ENCODE measurements at places on chromosomes 6 and 20.
A peak's percentile ranks its signal among the peaks of the same experiment; 100 is the strongest.

- peak; percentile 52 for DNase-seq
Measured at GRCh38 chr6:3325210-3325609, 66.5 kb downstream of the PSMG4 start.

DNA sequence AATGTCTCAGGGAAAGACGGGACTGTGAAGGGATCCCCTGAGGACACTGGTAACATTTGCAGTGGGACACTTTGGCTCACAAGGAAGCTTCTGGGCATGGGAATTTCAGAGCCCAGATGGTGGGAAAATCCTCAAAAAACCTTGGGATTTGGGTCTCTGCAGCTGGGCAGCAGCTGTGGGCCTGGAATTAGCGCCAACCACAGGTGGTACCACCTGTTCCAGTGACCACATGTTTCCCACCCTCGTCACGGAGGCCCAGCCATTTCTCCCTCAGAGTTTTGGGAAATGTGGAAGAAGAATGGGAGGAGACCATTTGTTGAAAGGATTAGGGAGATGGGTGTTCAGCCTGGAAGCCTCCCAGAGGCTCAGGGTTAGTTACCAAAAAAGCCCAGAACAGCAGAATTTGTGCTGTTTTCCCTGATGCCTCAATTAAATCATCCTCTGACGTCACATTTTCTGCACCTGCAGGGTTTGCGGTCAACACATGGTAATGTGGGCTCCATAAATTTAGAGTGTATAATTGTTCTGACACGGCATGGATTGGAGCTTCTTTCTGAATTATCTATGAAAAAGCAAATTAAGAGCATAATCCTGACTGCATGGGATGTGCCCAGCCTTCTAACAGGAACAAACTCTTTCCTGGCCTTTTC lies 34.4 kb downstream of the EDN3 start:
- no peak for DNase-seq

GRCh38 chr20:33656010-33656782 lies 5.9 kb upstream of the C20orf144 start:
- no peak for DNase-seq

DNA sequence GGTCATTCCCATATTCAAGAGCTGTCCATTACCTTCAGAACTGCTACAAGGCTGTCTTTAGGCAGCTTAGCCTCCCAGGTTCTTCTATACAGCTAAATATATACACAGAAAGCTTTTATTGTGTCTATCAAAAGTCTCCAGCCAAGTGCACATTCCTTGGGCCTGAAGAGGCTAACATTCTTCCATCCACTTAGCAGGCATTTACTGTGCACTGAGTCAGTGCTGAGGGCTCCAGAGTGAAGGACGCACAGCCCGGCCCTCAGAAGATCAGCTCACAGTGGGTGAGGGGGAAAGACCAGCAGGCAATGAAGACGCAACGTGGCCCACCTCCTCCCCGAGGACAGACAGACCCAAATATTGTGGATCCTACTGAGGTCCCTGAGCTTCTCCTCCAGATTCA lies 569.9 kb downstream of the CDH26 start:
- DNase-seq = no peak

DNA sequence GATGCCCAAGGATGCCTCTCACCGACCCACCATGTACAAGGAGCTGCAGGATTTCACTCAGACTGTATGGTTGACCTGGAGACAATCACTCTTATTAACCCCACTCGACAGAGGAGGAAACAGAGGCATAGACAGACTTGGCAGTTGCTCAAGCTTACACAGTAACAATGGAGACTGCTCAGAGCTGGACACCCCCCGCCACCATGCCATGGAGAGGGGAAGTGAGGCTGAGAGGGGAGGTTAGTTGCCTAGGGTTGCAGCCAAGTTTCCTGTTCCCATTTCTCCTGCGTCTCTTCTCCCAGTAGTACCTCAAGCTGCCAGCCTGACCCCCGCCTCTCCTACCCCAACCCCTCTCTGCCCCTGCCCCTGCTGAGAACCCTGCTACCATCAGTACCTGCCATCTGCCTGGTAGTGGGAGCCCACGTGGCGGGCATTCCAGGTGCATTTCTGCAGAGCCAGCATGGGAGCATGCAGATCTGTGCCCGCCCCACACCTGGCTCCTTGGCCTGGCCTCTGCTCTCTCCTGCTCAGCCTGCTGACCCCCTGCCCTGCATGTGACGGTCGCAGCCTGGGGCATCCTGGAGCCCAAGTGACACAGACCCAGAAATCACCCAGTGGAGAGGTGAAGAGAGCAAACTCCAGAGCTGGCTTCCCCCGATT lies 157.7 kb downstream of the PREX1 start:
- DNase-seq = no peak

- DNase-seq = no peak
Measured at GRCh38 chr6:150156460-150156859, 13.6 kb downstream of the PPP1R14C start.

GRCh38 chr6:163735076-163735475 lies 320.6 kb downstream of the QKI start:
- no peak for DNase-seq

DNA sequence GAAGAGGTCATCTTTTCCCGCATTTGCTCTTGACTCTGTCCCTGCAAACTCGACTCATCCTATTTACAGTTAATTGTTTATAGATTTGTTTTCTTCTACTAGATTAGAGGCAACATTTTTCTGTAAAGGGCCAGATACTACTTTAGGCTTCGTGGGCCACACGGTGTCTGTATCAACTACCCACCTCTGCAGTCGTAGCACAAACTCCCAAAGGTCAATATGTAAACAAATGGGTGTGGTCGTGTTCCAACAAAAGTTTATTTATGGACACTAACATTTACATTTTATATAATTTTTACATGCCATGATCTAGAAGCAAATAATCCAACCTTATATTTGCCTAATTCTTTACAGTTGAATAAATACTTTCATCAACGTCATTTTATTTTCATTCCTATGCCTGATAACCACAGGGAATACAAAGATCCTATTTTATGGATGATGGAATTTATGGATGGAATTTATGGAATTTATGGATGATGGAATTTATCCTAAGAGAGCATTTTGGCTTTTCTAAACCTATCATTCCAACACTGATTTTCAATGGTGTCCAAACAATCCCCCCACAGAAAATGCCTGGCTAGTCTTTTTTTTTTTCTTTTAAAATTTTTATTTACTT lies 232.8 kb downstream of the MYLK4 start:
- no peak for DNase-seq

DNA sequence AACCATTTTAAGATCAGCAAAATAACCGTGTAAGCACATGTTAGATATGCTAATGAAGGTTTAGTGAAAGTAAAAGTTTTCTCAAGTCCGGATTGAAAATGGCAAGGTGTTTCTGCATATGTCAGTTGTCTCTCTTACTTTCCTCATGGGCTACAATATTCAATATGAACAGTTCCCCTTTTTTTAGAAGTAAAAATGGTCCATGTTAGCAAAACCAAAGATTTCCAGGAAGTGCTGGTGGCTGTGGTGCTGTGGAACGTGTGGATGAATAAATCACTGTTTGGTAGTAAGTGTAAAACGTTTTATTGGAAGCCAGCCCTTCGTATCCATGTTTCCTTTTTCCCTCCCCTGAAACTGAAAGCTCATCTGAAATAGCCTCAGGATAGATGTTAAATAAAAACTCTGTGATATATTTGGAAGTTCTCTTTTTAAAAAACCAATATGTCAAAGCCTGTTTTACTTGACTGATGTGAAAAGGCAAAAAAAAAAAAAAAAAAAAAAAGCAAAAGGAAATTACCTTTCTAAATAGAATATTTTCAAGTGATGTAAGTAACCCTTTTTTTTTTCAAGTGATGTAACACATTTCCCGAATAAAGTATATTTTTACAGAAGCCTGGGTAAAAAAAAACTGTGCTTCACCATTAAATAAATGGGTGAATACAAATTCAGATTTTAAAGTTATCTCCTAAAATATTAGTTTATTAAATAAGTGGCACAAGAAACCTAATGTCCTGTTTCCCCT lies 41.9 kb downstream of the PLEKHG1 start:
- no peak for DNase-seq

GRCh38 chr20:5569021-5569420 lies 181.2 kb upstream of the SHLD1 start:
- peak; percentile 66 for DNase-seq

- DNase-seq = no peak
Measured at GRCh38 chr20:5848711-5849505, 98.7 kb downstream of the SHLD1 start.

DNA sequence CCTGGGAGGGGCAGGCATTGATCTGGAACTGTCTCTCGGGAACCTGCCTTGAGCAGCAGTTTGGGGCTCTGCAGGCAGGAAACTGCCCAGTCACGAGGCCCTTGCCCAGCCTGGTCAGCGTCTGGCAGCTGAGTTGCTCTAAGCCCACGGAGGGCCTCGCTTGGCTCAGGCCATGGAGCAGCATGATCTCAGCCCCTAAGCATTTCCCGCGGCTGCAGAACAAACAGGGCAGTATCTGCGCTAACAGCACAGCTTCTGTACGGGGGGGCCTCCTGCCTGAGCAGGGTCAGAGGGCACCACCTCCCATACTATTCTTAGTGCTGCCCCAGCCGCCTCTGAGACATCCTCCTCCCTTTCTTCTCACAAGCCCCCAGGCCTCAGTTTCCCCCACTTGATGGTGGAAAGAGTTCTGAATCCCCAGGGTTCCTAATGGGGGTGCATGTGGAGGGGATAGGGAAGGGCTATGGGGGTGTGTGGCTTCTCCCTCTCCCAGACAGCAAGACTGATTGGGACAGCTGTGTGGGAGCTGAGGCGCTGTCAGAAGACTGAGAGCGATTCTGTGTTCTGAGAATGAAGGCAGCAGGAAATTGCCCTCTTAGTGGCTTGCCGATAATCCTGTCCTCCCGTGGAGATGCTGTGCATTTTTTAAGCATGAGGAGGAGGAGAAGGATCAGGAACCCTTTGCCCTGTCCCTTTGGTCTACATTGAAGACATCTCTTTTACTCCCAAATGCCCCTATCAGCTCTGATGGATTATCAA lies 46.4 kb downstream of the MOCS1 start:
- DNase-seq = peak; percentile 96

DNA sequence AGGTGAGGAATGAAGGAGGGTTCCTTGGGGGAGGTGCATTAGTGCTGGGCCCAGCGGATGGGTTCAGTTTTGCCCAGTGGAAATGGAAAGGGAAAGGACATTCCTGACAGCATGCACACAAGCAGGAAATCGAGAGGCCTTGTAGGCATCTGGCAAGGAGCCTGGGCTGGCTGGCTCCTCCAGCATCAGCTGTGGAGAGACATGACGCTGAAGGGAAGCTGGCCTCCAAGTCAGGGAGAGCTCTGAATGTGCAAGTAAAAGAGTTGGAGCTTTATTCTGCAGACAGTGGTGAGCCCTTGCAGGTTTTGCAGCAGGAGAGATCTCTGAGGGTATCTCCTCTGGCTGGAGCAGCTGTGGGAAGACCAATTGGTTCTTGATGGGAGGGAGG lies 154.3 kb downstream of the MRPL14 start:
- peak; percentile 91 for DNase-seq

DNA sequence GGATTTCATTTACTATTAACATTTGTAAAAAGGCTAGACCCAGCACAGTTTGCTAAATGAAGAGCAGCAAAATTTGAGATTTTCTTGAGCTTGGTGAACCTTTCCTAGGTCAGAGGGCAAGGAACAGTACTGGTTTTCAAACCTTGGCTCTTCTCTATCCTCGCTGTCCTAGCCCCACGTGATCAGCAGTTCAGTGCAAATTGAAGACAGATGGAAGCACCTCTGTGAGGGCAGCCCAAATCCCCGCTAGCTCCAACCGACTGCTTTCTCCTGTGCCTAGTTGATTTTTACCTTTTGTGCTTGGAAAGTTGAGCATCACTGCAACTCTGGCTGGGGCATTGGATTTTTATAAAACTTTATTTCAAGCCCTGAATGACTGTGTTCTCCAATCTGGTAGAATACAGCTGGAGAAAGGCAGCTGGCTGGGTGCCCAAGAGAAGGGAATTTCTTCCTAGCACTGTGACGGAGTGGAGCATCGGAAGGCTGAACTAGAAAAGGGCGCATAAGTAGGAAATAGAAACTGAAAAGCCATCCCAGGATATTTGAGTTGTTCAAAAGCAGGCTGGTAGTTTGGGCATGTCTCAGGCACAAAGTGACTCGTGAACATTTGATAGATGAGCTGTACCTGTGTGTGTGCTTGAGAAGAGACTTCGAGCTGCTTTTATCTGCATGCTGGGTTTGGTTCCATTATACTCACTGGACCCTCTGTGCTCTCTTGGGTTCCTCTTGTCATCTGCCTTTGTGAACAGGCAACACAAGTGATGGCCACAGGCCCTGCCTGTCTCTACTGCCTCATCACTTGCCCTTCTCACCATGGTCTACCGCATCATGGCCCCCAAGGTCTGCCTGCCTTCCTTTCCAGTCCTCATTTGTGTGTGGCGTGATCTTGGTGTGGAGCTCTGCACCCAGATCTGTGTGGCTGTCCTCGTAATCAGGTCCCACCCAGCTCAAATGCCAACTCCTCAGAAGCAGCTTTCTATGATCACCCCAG lies 2.3 kb downstream of the RNF114 start:
- DNase-seq = peak; percentile 82

DNA sequence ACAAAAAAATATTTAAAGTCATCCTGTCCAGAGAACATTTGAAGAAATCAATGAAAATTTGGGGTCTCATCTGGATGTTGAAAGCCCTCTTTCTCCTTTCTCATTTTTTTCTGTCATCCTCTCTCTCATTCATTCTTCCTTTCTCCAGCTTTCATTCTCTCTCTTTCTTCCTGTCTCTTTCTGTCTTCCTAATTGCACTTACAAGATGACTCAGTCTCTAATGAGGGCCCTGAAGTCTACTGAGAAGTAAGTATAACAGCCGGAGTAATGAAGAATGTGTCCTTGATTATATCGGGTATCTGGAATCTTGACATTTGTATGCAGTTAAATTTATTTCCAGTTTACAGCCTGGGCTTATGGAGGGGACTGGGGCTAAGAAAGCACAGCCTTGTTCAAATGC lies 232.2 kb upstream of the SULF2 start:
- no peak for DNase-seq

GRCh38 chr20:44770484-44771171 lies 25.0 kb downstream of the KCNK15 start:
- DNase-seq = no peak

GRCh38 chr6:4381381-4381780 lies 246.0 kb upstream of the ECI2 start:
- no peak for DNase-seq

- DNase-seq = no peak
Measured at GRCh38 chr20:41111578-41111951, 25.8 kb upstream of the PLCG1 start.

GRCh38 chr6:36210182-36210581 lies 13.6 kb downstream of the BRPF3 start:
- DNase-seq = no peak

Data from adipocyte (in vitro differentiated cells).